Suppressor macrophage treated with lipopolysaccharide for 1 hour (primary cell): ENCODE measurements at places on chromosomes 4 and X.

- no peak for DNase-seq
Observed at GRCh38 chr4:173524218-173525117, 5.6 kb downstream of the HAND2 start.

DNA sequence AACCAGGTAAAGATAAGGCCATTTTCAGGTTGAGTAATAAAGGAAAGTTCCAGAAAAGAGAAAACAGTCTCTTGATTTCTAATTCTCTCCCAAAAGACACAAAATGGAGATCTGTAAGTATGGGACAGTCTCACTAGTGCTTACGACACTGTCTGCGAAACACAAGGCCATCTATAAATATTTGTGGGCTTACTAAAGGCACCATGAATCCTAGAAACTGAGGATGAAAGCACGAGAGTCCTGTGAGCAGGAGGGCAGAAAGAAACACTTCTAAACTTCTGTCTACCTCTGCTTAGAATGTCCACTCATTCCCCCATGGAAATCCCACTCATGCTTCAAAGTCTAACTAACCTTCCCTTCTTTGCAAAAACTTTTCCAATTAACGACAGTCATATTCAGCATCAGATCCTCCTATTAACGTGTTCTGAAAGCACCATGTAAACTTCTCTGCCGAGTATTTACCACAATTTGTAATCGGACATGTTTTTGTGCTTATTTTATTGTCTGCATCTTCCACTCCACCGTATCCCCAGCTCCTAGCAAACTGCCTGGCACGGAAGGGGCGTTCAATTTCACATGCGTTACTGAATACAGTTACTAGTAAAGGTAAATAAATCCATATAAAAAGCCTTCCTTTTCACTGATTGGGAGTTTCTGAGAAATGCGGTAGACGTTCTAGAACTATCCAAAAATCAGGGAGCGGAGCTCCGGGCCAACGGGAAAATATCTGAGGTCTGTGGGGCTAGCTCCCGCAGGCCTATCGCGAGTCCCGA is 665 bp downstream of the PSMD10 start:
- DNase-seq = no peak

- DNase-seq = peak; percentile 77
Observed at GRCh38 chr4:73573794-73574528, 46.3 kb downstream of the RASSF6 start.

GRCh38 chr4:56671860-56672259 is 9.2 kb downstream of the HOPX start:
- DNase-seq = peak; percentile 77

DNA sequence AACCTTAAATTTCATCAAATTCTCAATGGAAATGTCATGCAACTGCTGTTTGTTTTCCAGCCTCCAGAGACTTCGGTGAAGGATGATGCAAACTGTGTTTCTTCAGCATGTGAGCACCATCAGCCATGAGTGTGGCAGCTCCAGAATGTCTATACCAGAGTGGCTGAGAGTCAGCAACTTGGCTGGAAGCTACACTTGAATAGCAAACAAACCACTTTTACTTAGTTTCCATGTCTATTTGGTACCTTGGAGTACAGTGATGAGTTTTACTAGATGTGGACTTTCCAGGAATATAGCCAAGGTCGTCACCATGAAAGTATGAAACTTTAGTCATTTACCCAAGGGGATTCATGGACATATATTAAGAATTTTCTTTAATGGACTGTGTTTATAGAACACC is 4.3 kb upstream of the IL21 start:
- no peak for DNase-seq

DNA sequence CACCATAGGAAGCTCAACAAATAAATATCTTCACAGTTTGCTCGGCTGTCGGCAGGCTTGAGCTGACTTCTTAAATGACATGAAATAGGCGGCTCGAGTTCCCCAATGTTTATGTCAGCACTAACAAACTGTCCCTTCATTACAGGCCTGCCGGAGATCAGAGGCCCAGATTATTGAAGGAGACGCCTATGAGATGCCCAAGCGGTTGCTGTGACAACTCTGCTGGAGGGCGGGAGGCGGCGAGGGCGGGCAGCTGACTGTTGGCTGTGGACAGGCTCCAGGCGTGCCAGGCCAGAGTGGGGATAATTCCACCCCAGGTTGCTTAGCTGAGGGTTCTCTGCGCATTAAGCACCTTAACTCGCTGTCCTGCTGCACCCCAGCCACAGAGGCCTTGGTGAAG is 39.2 kb upstream of the MSX1 start:
- DNase-seq = no peak

GRCh38 chr4:2909583-2909982 is 53.6 kb downstream of the NOP14 start:
- DNase-seq = no peak

DNA sequence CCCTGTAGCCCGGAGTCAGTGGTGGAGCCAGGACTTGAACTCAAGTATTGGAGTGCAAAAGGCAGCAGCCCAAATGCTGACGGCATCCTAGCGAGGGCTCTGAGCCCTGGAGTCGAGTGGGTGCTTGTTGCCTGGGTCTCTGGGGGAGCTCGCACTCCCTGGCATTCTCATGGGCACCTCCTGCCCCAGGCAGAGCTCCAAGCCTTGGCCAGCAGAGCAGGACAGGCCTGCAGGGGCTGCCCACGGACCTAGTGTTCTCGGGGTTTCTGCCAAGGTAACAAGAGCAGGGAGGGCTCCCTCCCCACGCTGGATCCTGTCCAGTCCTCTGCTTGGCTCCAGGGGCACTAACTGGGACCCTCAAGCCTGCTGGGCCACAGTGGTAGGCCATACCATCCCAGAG is 17.6 kb upstream of the WFS1 start:
- no peak for DNase-seq

GRCh38 chrX:118536687-118537461 is 41.3 kb downstream of the DOCK11 start:
- DNase-seq = peak; percentile 28

DNA sequence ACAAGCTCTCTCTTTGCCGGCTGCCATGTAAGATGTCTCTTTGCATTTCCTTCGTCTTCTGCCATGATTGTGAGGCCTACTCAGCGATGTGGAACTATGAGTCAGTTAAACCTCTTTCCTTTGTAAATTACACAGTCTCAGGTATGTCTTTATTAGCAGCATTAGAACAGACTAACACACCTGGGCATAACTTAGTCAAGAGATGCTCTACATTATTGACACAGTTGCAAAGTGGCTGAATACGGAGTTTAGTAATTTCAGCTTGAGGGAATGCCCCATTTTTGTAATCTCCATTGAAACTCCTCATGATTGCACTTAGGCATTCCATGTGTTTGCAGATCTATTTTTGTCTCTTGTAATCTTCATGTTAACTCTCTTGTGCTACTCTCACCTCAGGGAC is 299.5 kb upstream of the HAND2 start:
- DNase-seq = no peak

DNA sequence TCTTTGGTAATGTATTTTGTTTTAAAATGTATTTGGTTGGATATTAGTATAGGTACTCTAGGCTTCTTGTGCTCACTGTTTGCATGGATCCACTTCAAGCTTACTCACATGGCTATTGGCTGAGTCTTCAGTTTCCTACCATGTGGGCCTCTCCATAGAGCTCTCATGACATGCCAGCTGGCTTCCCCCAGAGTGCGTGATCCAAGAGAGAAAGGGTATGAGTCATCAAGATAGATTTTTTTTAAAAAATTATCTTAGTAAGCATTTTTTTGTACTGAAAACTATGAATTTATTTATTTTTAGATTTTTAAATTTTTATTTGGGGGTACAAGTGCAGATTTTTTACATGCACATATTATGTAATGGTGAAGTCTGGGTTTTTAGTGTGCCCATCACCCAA is 219.1 kb upstream of the AMOT start:
- DNase-seq = no peak

DNA sequence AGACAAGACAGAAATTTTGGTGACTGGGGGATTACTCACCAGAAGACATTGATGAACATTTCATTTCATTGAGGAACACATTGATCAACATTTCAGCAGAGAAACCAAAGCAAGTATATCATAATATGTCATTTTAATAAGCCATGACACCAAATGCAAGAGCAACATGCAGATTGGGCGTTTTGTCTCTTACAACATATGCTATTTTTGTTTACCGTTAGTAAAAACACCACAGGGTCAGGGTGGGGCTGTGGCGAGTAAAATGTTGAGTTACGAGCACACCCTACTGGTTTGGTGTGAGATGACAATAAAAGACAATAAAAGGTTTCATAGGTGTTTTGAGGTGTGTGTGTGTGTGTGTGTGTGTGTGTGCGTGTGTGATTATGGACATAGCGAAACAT is 294.5 kb downstream of the PDGFC start:
- peak; percentile 8 for DNase-seq

GRCh38 chrX:14872355-14872754 is 514 bp downstream of the FANCB start:
- DNase-seq = no peak

GRCh38 chr4:101888472-101888871 is 97.9 kb downstream of the BANK1 start:
- DNase-seq = no peak

GRCh38 chr4:156303708-156304107 is 350.0 kb upstream of the CTSO start:
- DNase-seq = no peak

DNA sequence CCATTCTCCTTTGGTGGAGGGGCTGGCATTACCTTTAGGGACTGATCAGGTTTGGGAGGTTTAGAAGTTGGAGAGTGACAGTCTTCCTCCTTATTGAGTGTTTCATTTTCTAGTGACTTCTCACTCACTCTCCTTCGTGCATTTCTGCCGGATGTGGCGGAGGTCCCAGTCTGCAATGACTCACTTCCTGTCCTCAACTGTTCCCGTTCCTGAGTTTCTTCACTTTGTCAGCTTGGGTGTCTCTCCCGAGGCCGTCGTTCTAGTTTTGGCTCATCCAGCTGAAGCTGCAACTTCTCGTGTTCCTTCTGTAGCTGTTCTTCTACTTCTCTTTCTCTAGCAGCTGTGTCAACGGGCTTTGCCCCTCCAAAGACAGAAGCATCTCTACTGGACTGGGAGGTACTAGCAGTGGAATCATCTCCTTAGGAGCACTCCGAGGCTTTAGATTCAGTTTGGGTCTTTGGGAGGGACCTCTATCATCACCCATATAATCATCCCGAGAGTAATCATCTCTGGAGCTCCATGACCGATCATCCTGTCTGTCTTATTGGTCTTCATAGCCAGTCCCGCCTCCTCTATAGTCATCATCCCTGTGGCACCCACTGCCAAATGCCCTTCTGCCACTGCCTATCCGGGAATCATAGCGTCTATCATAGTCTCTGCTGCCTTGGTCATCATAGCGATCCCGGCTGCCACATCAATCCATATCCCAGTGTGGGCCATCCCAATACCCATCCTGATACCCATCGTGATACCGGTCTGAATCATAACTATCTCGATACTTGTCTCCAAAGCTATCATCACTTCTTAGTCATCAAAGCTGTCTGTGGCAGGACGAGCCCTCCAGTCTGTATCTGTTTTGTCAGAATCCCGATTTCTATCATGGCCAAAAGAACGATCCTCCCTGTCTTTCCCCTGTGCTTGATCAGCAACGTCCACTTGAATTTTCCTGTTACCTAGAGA is 35.3 kb upstream of the VSIG4 start:
- DNase-seq = peak; percentile 69

- DNase-seq = peak; percentile 78
Observed at GRCh38 chr4:25814301-25815136, 48.3 kb downstream of the SEL1L3 start.

DNA sequence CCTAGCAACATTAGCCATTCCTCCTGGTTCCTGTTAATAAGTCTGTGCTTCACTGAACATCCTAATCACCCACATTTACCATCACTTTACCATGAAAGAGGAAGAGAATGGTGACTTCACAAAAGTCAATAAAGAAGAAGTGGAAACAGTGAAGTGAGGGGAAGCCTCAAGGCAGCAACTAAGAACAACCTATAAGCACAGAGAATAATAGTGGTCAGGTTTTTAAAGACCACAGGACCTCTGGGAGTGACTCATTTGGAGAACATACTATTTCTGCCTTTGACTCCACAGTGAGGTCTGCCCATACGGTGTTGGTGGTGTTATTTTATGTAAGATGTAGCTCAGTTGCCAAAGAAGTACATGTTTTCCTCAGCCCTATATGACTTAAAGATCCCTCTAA is 86.0 kb upstream of the TET2 start:
- peak; percentile 93 for DNase-seq

GRCh38 chr4:44738615-44739014 is 12.3 kb upstream of the GNPDA2 start:
- DNase-seq = no peak

DNA sequence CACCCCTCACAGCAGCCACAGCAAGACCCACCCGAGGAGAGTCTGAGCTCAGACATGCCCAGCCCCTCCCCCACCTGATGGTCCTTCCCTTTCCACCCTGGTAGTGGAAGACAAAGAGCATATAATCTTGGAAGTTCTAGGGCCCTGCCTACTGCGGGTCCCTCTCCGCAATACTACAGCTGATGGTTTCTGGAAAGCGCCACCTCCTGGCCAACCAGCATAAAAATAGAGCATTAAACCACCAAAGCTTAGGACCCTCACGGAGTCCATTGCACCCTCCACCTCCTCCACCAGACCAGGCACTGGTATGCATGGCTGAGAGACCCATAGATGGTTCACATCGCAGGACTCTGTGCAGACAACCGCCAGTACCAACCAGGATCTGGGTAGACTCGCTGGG is 78.2 kb downstream of the SH3BGRL start:
- no peak for DNase-seq

DNA sequence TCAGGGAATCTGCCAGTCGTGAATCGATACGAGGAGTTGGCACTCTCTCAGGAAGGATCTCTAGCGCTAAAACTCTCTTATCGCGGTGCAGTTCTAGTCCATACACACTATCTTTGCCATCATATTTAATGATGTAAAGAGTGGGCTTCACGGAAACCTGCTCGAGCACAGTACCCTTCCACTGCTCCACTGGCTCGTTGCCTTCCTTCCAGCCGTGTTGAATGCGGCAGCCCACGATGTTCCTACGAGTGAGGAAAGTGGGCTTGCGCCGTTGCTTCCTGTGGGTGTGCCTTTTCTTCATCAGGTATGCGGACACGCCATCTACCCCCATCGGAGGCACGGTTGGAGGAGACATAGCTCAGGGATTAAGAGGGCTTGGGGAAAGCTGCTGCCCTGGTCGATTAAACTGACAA is 661 bp downstream of the SPIN4 start:
- no peak for DNase-seq

DNA sequence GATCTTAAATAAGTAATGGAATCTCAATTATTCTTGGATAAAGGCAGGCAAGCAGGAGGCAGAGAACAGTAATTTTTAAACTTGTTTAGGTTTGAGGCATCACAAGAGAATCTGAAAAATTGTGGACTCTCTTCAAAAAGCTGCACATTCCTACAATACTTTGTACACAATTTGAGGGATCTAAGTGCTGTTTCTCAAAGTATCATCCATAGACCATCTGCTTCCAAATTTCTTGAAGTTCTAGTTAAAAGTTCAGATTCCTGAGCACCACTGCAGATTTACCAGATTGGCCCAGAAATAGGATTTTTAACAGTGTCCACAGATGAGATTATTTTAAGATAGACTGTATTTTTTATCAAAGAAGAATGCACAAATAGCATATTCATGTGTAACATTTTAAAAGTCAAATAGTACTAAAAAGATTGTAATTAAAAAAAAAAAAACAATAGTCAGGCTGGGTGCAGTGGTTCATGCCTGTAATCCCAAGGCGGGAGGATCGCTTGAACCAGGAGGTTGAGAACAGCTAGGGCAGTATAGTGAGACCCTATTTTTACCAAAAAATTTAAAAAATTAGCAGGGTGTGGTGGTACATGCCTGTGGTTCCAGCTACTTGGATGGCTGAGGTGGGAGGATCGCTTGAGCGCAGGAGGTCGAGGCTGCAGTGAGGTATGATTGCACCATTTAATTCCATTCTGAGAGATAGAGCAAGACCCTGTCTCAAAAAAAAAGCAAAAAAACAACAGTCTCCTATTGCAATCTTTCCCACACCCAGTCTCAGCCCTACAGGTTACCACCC is 14.2 kb upstream of the FNIP2 start:
- DNase-seq = no peak
